ENCODE measurements at places on chromosomes 1 and 21. TPM values are rescaled to one million over a fixed set of nuclear protein-coding genes. Genes with fewer than 3 reads are reported as not detected.

HCN3 gene
- 1.6 TPM for total RNA-seq

USH2A gene
- total RNA-seq = under 0.01 TPM

LIN28A gene
- total RNA-seq = not detected

PLA2G4A gene
- total RNA-seq = 12.1 TPM

GBP7 gene
- total RNA-seq = not detected
